ENCODE measurements at places on chromosomes 16 and 17.

DNA sequence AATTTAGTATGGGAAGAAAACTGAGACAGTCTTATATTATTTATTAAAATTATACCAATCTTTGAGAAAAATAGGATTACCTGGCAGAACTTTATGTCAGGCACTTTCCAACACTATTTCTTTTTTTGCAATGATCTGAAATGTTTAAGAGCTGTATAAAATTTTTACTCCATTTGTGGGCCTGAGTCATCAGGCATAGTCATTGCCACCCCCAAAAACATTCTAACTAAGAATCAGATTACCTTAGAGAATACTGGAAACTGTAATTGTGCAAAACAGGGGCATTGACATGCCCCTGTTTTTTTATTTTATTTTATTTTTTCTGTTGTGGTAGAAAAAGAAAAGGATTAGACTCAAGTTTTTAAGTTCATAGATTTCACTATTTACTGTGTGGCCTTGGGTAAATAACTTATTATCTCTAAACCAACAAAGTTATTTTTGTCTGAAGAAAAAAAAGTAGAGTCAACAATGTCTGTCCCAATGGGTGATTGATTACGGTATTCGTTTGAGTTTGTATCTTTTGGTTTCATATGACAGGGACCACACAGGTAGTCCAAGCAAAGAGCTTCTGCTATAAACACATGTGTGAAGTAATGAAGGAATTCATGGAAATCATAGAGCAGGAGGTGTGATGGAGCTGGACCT is 24.6 kb downstream of the VAT1L start:
- DNase-seq: no peak

DNA sequence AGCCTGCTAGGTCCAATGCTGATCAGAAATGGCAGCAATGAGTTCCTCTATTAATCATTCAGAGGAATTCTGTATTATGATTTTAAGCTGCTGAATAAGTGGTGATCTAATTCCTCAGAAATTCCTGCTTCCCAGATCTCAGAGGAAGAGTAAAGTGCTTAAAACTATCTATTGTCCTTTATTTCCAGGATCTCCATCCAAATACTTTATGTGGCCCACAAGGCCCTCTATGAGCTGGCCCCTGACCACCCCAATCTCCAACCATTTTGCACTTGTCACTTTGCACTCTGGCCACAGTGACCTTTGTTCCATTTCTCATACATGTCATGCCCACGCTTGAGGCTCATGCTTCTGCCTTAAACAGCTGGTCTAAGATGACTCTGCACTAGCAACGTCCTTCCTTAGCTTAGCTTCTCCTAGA is 93.7 kb downstream of the CA10 start:
- DNase-seq: no peak

DNA sequence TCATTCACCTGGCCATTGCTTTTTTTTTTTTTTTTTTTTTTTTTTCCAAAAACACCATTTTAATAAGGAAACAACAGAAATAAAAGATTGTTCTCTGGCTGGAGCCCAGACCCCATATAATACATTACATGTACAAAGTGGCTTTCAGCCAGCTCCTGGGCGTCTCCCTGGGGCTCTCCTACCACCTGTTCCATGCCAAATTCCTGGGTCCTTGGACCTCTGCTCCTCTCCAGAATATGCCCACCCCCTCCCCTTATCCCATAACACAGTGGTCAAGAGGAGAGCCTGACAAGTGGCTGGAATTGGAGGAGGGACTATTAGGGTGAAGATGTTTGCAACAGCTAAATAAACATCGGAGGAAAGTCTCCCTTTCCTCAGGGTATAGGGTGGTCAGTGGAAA is 3.6 kb upstream of the PHF12 start:
- DNase-seq: no peak

DNA sequence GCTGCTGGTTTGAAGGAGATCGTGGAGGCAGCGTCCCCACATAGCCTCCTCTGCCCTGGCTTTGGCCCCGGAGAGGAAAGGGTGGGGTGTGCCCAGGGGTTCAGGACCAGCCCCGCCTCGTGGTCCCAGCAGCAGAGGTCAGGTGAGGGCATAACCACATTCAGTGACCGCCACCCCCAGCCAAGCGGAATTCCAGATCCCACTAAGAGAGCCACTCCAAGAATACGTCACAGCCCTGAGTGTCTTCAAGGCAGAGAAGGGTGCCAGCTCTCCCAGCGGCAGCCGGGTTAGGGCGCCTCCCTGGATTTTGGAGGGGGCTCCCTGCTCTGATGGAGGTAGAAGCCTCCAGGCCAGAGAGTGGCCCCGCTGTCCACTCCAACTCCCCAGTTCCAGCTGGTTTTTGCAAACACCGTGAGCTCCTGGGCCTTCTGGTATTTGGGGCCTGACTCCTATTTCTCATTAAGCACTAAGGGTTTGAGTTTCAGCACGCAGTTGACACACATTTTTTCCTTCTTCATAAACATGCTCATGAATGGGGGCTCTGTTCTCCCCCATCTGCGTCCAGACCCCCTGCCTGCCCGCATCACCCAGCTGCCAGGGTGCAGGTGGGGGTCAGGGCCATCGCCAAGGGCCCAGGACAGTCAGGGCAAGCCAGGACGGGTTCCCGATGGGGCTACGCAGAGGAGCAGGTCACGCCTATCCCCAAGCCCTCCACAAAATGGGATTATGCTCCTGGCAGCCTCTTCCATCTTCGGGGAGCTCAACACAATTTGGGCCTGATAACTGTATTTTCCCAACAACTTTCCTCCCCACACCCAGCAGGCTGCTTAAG is 98.4 kb upstream of the PLCG2 start:
- DNase-seq: no peak

DNA sequence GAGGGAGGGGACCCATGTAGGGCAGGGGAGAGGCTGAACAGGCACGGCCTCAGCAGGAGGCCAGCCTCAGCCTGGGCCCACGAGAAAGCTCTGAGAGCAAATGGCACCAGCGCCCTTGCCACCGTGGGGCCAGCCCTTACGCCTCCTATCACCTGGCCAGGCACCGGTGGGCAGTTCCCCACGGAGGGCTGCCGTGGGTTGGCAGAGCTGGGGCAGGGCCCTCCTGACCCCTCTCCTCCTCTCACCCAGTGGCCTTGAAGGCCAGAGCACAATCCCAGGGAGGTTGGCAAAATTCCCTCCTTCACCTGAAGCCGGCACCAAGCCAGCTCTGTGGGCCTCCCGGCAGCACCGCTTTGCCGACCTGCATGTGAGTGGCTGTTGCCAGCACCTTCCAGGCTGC is 53.1 kb upstream of the ENPP7 start:
- DNase-seq: no peak

GRCh38 chr17:81401723-81402529 is 6.7 kb downstream of the BAHCC1 start:
- no peak for DNase-seq

DNA sequence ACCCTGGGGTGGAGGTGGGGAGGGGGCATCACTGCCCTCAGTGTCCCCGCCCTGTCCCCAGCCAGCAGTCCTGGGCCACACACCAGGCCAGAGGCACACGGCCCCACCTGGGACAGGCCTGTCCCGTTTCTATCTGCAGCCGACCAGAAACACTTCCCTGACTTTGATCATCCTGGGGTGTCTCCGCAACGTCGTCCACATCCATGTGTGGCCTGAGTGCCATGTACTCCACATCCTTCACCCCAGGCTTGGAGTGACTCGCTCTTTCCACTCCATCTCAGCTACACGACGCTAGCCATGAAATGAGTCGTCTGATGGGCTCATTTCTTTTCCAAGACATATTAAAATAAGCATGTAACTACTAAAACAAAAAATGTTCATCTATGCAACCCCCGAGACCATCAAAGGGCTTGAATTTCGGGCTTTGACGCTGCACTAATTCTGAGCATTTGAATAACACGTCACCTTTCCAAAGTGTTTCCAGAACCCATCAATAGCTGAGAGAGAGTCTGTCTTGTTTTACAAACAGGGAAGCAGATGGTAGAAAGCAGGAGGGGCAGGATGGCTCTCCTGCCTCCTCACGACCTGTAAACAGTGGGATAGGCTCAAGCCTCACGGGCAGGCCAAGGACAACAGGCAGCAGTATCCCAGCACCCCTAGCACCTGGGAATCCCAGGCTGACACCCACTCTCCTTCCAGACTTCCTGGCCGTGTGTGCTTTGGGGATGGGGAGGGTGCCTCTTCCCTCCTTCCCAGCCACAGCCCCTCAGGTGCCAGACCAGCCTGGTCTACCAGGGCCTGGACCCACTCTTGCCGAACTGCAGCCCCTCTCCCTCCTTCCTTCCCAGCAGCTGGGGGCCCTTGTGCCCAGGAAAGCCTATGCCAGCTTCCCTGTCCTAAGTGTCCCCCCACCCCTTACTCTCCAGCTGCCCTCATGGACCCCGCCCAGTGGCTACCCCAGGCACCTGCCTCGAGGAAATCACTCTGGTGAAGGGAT is 20.0 kb upstream of the RASD1 start:
- DNase-seq: peak; percentile 49

DNA sequence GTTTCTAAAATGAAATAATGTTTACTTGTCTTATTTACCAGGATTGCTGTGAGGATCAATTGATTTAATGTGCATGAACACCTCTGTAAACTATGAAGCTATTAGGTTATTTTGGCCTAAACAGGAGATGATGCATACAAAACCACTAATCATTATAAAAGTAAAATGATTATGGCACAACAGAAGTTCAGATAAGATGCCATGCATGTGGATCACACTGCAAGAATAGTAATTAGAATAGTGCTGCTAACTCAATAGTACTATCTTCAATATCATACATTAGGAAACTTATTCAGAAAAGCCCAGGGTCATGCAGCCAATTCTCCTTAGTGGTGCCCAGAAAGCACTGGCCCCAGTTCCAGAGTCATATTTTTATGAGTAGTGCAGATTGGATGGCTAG is 66.9 kb downstream of the TMEM100 start:
- no peak for DNase-seq

Data from BJ (cell line).